ENCODE measurements at places on chromosomes 5 and 9.
A peak's percentile ranks its signal among the peaks of the same experiment; 100 is the strongest.

- DNase-seq = no peak
Observed at GRCh38 chr9:81680506-81680905, 8.8 kb downstream of the TLE1 start.

DNA sequence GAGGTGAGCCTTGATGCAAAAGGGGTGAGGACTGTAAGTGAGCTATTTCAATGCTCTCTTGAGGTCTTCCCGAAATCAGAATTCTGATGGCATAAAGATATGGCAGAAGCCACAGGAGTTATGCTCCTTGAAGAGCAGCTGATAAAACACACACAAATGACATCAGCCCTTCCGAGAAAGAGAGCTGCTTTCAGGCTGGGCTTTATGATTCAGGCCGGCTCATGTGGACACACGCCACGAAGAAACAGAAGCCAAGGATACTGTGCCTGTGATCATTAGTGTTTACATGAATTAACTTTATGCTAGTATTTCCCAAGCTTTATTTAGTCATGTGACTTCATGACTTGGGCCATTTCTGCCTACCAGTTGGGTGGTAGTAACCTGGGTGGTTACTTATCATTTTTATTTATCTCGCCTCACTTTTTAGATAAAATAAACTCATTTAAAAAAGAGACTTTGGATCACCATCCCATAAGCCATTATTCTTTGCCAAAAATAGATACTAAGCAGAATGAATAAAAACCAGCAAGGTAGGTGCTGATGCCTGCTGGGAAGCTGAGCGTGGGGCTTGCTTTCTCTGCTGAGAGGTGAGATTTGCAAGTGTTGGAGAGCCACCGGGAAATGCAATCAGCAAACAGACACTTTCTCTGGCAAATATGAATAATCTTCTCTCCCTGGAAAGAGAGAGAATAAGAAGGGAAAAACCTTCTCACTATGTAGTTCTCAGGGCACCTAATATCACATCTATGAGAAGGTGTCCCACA, 73.0 kb upstream of the SLC25A51 start:
- DNase-seq = no peak

DNA sequence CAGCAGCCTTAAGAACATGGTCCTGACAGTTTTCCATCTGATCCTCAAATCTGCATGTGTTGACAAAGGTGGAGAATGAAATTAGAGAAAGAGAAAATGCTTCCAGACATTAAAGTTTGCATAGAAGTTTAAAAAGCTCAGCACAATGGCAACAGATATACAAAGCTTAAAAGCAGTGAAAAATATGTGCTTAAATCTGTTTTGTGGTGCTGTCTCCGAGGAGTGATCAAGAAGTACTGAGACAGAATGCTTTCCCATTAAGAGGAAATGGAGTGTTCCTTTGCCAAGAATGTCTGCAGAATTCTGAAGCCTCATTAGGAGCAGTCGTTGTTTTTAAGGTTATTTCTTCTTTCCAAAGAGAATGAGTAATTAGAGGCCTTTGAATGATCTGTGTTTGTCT, 131.4 kb downstream of the MCTP1 start:
- no peak for DNase-seq

- no peak for DNase-seq
Observed at GRCh38 chr9:131747352-131747751, 7.5 kb upstream of the RAPGEF1 start.

DNA sequence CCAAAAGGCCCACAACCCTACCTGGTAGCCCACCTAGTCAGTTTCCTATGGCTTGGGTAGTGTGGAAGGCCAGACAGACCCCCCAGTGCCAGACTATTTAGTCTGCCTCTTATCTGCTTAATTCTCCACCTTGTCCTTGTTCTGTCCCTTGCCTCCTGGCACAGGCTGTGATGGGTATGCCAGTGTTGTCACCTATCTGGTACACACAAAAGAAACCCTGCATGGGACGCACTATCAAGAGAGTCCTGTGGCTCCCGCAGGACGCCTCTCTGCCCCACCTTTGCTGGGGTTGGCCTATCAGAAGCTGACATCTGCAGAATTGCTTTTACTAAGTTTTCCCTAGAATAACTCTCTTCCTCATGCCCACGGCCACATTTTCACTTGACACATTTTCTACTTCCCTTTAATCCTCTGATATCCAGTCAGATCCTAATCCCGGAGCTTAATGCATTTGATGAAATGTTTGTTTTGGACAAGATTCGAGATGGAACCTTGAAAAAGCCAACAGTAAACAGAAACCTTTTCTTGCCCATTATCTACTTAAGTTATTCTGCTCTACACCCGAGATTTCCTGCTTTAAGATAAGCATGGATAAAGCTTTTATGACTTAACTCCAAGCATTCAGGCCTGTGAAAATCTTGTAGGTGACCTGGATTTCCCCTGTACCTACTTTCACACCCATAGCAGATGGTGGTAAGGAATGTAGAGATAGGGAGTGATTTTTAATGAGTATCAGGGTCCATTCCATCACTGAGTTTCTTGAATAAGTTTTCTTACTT, 468.5 kb downstream of the ZNF608 start:
- DNase-seq = no peak

- DNase-seq = no peak
Observed at GRCh38 chr9:117825609-117826347, 121.6 kb downstream of the TLR4 start.

DNA sequence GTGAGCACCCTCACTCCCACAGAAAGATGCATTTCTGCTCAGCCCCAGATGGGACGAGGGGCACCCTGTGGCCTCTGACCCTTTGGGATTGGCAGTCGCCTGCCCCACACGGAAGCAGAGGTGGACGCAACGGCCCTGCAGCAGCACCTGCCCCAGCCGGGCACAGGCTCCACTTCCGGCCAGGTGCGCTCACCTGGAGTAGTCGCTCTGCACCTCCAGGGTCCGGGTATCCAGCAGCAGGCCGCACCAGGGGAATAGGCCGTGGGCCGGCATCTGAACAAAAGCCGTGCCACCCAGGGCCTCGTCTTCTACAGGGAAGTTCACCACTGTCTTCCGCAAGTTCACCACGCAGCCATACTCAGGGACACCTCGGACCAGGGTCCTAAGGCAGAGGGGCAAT, 30.7 kb downstream of the TERT start:
- DNase-seq = no peak

GRCh38 chr5:169048181-169049125, 252.5 kb downstream of the SLIT3 start:
- DNase-seq = no peak

DNA sequence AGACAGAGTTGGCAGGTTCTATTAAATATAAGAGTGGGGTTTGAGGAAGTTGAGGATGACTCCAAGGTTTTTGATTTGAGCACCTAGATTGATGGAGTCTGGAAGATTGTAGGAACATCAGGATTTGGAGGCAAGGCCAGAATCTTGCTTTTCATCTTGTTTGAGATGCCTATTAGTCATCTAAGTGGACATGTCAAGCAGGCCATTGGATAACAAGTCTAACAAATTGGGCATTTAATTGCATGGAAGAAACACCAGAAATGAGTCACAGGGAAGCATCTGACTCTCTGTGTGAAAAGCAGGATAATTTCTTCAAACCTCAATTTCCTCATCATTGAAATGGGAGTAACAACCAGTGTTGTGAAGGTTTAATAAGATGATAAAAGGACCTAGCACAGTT, 53.3 kb upstream of the ARL15 start:
- DNase-seq = no peak

DNA sequence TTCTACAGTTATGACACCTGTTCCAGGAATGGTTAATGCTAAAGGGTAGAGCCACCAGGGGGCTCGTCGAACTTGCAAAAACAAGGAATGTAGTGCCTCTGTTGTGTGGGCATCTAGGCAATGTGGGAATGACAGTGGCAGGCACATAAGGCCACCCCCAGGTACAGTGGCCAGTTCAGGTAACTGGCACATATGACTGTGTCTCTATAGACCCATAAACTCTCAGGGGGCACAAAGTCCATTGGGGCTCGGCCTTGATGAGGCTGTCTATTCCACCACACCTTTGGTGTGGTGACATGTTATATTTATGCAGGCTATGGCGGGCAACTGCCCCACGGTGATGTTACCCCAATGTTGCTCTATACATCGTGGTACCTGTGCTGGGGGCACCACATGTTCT, 59.6 kb upstream of the FAM120A start:
- no peak for DNase-seq

DNA sequence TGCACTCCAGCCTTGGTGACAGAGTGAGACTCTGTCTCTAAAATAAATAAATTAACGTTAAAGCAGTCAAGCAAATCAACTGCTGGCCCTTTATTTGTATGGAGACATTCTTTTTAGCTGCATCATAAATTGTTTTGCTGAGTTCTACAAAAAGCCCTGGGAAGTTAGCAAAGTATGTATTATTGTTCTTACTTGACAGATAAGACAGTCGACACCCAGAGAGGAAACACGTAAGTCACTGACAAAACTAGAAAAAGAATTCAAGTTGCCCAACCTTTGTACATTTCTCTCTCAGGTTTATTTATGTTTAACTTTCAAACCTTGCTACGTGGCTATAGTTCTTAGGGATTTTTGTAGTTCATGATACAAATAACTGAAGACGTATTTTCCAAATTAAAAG, 40.4 kb upstream of the MACIR start:
- DNase-seq = no peak

DNA sequence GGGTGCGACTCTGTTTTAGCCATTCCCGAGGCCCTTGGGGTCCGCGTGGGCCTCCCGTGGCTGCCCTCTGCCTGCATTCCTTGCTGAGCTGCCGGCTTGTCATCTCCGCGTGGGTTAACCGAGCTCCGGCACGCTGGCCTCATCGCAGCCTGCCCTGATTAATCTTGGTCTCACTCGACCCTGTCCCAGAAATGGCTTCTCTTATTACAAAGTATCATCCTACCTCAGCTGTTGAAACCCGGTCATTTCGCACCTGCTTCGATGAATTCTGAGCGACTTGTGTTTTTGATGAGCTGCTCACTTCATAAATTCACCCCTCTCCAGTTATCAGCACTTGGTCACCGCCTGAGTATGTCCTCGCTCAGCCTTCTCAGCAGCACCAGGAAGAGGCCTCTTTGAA, 123.5 kb upstream of the EGFLAM start:
- no peak for DNase-seq

GRCh38 chr5:1186351-1187233, 14.8 kb upstream of the SLC6A19 start:
- DNase-seq = no peak

- DNase-seq = no peak
Observed at GRCh38 chr9:107447834-107448233, 41.7 kb downstream of the KLF4 start.

GRCh38 chr9:21804331-21804730, 1.9 kb downstream of the MTAP start:
- no peak for DNase-seq

DNA sequence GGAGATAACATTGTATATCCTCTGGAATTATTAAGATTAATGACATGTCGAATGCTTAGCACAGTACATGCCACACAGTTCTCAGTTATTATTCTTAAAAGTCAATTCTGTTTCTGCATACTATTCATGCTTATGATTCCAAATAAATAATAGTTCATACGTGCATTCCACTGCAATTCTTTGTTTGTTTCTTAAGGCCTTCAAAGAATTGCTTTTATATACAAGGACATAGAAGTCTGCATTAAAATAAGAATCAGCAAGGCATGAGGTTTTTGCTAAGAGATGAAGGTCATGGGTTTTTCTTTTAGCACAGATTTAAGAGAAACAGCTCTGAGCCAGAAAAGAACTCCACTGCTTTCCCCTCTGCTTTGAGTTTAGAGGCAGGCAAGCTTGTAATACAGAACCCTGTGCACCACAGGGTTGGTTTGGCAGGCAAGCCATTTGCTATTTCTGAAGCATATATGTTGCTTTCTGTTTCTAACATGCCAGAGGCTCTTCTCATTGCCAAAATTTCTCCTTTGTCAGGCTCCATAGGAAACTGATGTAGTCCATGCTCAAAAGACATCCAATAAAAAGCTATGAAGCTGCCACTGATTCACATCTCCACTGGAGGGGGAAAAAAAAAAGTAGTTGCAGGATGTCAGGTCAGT, 420.6 kb upstream of the TYRP1 start:
- DNase-seq = no peak

DNA sequence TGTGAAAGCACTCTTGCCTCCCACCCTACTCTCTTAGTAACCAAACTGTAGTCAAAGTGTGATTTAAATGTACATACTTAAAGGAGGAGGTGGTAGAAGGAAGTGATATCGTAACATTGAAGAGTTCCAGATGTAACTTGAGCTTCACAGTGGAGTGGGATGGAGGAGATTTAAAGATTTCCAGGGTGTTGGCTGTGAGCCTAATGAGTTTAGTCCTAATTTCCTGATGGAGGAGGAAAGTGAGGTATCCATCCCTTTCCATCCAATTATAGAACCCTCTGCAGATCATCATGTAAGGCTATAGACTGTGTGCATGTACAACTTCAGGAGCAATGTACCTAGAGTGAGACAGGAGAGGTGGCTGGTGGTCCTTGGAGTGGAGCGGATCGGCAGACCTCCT, 1163.9 kb upstream of the SEMA6A start:
- DNase-seq = no peak

GRCh38 chr9:113734826-113735225, 141.3 kb upstream of the ZNF618 start:
- no peak for DNase-seq

- peak; percentile 69 for DNase-seq
Observed at GRCh38 chr5:172768573-172769341, 2.2 kb downstream of the DUSP1 start.

DNA sequence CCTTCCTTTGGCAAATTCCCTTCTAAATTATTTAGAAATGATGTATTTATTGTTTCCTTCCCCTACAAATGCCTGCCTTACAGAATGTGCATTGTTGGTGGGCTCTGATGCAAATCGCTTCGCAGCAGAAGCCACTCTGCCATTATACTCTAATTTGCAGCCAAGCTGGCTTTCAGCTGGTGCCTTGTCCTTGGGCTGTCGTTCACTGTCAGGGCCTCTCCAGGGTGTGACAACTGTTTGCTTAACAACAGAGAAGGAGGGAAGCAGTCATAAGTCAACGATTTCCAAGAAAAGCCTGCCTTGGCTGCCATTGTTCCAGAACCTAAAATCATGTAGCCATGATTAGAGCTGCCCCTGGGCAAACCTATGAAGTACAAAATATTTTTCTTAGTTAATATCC, 260.1 kb upstream of the RGMB start:
- no peak for DNase-seq

Data from Panc1 (cell line).